ENCODE measurements at places on chromosomes 7 and 10.

DNA sequence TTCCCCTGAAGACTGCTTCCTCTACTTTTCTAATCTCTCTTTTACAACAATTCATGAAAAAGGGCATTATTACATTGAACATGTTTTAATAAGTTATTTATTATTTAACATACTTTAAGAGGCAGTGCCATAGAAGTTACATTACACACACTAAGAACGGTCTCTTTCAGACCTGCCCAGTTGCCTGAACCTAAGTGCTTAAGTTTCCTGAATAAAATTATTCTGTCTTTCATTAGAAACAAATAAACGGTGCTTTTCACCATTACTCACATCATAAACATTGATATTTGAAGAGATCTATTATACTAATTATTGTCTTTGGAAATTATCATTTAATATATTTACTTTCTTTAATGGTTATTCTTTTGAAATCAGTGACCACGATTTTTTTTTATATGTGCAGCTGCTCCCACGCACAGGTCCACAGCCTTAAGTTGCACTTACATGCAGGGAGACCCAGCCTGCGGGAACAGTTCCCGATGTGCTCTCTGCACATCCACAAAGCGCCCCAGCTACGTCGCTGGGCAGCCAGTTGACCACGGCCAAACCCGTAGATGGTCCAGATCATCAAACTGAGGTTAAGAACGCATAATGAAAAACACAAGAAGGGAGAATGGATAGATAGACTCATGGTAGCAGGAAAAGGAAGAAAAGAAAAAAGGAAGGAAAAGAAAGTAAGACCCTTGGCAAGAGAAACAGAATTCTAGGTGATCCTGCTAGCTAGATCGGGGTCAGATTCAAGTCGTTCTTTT lies 437.0 kb upstream of the MGMT start:
- DNase-seq, result no peak

DNA sequence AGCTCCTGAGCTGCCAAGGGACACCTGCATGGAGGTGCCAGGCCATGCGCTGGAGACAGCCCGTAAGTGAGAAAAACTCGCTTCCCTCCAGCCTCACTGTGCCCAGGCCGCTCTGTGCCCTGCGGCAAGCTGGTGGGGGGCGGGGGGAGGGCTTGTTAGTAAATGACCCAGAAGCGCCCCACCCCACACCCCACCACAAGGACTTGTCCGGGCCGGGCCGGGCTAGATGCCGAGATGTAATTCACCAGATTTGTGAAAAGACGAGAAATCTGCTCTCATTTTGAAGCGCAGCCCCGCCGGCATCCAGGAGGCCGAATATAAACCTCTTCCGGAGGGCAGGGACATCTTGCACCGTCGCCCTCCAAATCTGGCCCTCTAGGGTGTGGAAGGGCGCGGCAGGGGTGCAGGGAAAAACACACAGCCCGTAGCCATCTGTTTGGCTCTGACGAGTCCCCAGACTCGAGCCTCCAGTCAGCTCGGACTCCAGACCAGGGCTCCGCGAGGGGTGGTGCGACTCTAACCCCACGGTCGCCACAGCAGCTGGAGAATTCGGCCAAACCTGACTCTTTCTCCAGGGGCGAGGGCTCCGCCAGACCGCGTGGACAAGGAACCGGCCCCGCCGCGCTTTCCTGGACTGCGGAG lies 14.8 kb downstream of the TLX1 start:
- no peak for DNase-seq

DNA sequence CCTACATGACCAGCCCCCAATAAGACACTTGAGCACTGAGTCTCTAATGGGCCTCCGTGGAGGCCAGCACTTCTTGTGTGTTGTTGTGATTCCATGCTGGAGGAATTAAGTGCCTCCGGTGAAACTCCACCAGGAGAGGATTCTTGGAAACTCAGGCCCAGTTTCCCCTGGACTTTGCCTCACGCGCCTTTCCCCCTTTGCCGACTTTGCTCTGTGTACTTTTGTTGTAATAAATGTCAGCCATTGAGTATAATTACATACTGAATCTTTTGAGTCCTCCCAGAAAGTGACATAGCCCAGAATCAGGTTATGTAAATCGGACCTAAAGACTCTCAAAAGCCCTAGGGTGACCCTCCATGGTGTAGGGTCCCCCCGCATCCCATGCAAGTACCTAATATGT lies 82.4 kb downstream of the DLG5 start:
- no peak for DNase-seq

DNA sequence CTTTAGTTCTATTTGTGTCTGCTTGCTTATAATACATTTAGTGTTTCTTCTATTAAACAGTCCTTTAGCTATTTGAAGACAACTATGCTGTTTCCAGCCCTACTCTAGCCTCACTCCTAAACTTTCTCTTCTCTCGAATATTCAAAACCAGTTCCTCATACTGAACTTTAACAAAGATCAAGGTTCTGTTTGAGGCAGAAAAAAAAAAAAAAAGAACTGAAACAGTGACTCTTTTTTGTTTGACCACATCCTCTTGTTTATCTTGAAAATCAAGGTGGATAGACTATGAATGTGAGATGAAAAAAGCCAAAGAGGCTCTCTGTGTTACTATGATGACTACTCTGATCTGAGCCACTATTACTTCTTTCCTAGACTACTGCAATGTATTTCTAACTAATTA lies 154.3 kb downstream of the ZNF365 start:
- no peak for DNase-seq

- no peak for DNase-seq
These were observed 198.6 kb upstream of the LYZL2 start for GRCh38 chr10:30828164-30828563.

GRCh38 chr10:78549140-78549935 lies 515.7 kb downstream of the RPS24 start:
- no peak for DNase-seq

GRCh38 chr10:72008096-72008981 lies 44.1 kb downstream of the CHST3 start:
- DNase-seq, result no peak

- DNase-seq, result no peak
These were observed 15.5 kb downstream of the ARMH3 start for GRCh38 chr10:102040305-102041050.

DNA sequence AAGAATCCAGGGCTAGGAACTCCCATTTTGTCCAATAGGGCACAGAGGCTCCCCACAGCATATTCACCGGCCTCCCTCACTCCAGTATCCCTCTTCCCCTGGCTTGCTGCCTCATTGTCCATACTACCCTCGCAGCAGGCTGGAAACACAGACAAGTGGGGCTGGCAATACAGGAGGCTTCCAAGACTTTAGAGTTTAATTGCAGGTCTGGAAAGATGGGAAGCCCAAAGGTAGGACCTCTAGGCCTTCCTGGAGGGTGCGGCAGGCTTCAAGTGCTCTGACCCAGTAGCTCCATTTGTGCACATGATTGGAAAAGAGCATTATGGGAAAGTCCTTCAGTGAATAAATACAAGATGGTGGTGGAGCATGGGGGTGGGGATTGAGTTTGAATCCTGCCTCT lies 166.7 kb downstream of the EVX1 start:
- DNase-seq, result no peak

DNA sequence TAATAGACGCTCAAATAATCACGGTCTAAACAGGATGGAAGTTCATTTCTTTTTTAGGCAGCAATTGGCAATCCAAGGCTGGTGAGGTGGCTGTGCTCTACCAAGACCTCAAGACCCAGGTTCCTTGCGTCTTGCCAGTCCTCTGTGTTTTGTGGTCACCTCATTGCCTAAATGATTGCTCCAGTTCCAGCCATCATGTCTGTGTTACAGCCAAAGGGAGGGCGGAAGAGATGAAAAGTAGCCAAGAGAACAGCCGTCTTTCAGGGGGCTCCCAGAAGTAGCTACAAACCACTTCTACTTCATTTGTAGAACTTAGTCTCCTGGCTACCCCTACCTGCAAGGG lies 19.2 kb upstream of the C10orf67 start:
- no peak for DNase-seq

GRCh38 chr10:3477683-3478082 lies 305.1 kb upstream of the PITRM1 start:
- no peak for DNase-seq

- DNase-seq, result no peak
These were observed 84.2 kb upstream of the AGBL3 start for GRCh38 chr7:134902058-134902457.

DNA sequence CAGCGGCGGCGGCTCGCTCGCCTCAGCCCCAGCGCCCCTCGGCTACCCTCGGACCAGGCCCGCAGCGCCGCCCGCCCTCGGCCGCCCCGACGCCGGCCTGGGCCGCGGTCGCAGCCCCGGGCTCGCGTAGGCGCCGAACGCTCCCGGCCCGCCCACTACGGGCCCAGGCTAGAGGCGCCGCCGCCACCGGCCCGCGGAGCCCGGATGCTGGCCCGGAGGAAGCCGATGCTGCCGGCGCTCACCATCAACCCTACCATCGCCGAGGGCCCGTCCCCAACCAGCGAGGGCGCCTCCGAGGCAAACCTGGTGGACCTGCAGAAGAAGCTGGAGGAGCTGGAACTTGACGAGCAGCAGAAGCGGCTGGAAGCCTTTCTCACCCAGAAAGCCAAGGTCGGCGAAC lies 18.2 kb upstream of the TSPAN33 start:
- no peak for DNase-seq

GRCh38 chr7:30694774-30695721 lies 12.8 kb upstream of the CRHR2 start:
- DNase-seq, result no peak

- DNase-seq, result no peak
These were observed 121.5 kb downstream of the SRPK2 start for GRCh38 chr7:105267244-105267643.

DNA sequence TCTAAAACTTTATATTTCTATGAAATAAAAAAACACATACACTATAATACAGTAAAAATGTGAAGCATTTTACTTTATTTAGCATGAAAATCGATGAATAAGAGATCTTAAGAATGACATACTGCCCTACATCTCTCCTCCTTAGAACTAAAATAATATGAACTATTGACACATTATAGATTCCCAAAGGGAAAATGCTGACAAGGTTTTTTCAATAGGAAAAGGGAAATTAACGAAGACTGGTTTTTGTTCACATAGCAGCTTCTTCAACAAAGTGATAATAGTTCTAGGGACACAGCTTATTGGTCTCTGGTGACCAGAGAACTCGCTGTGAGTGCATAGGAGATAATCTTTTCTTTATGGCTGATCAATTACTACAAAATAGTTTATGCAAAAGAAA lies 57.9 kb upstream of the FEZF1 start:
- DNase-seq, result no peak

GRCh38 chr7:42495256-42495655 lies 258.2 kb upstream of the GLI3 start:
- DNase-seq, result no peak

GRCh38 chr10:43965033-43965917 lies 316.6 kb upstream of the ZNF32 start:
- DNase-seq, result no peak

DNA sequence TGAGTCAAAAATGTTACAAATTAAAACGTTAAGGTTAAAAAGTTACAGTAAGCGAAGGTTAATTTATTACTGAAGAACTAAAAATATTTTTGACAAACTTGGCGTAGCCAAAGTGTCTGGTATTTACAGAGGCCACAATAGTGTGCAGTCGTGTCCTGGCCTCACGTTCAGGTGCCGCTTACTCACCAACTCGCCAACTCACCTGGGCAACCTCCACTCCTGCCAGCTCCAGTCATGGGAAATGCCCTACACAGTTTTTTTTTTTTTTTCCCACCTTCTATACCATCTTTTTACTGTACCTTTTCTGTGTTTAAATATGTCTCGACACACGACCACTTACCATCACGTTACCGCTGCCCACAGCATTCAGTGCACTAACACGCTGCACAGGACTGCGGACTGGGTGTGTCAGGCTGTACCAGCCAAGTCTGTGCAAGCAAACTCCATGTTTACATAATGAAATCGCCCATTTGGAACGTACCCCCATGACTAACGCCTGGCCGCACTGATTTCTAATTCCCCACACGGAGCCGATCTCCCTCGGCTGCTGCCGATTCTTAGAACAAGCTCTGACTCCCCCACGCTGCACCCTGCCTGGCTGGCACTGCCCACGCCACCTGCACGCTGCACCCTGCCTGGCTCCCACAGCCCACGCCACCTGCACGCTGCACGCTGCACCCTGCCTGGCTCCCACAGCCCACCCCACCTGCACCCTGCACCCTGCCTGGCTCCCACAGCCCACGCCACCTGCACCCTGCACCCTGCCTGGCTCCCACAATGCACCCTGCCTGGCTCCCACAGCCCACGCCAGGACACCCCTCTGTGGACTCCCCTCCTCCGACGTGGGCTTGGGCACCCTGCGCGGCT lies 203.1 kb downstream of the ZMYND11 start:
- DNase-seq, result no peak

DNA sequence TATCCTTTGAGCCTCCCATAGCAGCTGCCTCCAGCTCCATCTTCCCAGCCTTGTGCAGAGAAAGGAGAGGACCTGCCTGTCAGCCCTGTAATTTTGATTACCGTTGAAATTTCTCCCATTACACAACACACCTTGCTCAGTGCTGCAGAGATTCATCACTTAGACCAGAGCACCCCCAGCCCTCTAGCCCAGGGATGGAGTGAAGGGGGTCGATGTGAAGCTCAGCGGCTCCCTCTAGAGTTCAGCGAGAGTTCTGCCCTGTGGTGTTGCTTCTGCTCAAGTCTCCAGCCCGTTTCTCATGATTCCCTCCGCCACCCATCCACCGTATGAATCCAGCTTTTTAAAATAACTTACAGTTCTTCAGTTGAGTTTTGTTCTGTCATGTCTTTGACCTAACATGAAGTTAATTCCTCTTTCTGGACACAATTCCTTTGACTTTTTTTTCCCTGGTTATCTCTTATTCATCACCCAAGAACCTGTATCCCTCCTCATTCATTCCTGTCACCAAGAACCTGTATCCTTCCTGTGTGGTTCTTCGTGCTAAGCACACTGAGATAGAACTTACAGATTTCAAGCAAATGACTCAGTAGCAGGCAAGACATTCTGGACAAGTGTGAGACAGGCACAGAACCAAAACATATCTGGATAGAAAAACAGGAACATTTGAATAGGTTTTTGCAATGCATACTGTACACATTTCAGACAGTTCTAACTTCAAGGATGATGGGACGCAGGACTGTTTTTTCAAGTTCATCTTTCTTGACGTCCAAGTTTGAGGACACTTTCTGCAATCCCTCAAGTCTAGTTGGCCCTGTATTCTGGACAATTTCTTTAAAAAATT lies 35.0 kb upstream of the ZNF32 start:
- DNase-seq, result no peak

All from left ventricle myocardium inferior (tissue), 1 donor.